ENCODE measurements at places on chromosomes 7 and 10.

- no peak for DNase-seq
These were observed 9.5 kb upstream of the TAC1 start for GRCh38 chr7:97722386-97722785.

DNA sequence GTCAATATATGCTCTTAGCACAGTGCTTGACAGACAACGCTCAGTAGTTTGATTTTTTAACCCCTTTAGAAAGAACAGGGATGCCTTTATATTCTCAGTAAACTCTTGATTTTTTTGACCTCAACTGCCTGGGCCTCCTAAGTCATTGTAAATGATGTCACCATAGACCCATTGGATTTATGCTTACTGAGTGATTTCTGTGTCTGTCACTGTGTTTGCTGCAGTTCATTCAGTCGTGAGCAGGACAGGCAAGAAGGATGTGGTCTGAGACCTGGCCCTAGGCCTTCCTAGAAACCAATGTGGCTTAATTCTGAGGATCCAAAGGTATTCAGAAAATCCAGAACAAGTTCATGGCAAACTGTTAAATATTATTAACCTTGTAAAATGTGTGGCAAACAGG lies 868.1 kb downstream of the XPNPEP1 start:
- DNase-seq: no peak

- no peak for DNase-seq
These were observed 94.9 kb upstream of the PIK3CG start for GRCh38 chr7:106770191-106770590.

- DNase-seq: no peak
These were observed 136.9 kb upstream of the PALS2 start for GRCh38 chr7:24436131-24436920.

GRCh38 chr7:24778543-24779282 lies 21.4 kb upstream of the GSDME start:
- DNase-seq: peak; percentile 91

GRCh38 chr7:45324683-45325237 lies 167.2 kb downstream of the RAMP3 start:
- peak; percentile 34 for DNase-seq

- no peak for DNase-seq
These were observed 64.5 kb upstream of the PLA2G12B start for GRCh38 chr10:73019100-73019499.

DNA sequence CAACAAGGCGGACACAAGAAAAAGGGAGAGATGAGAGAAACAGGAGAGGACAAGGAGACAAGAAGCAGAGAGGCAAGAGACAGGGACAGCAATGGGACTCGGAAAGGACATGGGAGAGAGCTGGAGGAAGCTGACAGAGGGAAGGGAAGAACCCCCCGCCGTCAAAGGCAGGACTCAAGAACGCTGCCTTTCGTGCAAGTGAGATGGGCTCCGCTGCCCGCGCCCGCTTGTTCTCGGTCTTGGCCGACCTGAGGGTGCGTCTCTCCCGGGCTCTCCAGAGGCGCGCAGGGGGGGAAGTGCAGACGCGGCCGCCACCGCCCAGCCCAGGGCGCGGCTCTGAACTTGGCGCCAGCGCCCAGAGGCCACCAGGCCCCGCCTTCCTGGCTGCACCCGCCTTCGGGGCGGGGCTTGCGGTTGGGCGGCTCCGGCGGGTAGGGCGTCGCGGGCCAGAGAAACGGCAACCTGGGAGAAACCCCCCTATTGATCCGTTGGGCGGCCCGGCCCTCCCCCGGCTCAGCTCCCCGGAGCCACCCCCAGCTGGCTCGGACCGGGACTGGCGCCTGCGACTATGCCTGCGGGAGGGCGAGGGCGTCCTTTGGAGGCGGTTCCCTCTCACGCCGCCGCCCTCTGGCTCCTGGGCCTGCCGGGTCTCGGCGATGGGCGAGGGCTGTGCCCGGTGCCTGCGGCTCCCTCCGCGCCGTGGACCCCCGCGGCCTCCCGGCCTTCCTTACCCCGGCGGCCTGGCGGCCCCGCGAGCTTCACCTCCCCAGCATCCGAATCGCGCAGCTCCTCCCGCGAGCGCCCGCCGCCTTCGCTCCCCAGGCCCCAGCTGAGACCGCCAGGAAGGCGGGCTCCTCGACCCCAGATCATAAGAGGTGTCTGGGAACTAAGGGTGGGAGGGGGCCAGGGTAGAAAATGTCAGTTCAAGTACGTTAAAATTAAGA lies 2.2 kb upstream of the ANTXRL start:
- DNase-seq: peak; percentile 93

DNA sequence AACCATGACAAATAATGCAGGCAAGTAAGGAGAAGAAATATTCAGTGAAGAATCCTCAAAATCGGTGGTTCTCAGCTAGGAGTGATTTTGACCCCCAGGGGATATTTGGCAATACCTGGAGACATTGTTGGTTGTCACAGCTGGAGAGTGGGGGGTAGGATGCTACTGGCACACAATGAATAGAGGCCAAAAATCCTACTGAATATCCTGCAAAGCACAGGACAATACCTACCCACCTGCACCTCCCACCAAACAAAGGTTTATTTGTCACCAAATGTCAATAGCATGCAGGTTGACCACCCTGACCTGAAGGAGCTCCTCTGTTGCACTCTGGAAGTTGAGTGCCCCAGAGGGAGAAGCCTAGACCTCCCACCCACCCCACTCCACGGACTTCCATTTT lies 1028.6 kb downstream of the CNTNAP2 start:
- DNase-seq: no peak

DNA sequence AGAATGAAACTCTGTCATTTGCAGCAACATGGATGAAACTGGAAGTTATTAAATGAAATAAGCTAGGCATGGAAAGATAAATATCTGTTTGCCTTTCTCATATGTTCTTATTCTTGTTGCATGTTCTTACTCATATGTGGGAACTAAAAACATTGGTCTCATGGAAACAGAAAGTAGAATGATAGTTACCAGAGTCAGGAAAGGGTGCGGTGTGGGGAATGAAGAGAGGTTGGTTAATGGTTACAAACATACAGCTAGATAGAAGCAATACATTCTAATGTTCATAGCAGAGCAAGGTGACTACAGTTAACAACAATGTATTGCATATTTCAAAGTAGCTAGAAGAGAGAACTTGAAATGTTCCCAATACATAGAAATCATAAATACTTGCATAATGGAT lies 105.1 kb downstream of the FAM107B start:
- no peak for DNase-seq

DNA sequence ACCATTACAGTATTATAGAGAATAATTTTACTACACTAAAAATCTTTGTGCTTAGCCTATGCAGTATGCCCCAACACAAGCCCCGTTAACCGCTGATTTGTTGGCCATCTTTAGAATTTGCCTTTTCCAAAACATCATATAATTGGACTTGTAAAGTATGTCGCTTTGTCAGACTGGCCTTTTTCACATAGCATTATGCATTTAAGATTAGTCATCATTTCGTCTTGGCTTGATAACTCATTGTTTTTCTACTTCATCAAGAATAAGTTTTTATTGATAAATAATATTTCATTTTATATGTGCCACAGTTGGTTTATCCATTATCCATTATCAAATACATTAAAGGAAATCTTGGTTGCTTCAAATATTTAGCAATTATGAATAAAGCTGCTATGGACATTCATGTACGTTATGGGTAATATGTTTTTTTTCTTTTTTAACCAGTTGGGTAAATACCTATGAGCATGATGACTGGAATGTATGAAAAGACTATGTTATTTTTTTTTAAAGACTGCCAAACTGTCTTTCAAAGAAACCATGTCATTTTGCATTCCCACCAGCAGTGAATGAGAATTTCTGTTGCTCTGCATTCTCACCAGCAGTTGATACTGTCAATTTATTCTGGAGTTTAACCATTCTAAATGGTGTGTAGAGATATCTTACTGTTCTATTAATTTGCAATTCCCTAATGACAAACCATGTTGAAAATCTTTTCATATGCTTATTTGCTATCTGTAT lies 273.1 kb upstream of the KCND2 start:
- DNase-seq: no peak

GRCh38 chr7:50336894-50337703 lies 32.6 kb downstream of the IKZF1 start:
- no peak for DNase-seq

DNA sequence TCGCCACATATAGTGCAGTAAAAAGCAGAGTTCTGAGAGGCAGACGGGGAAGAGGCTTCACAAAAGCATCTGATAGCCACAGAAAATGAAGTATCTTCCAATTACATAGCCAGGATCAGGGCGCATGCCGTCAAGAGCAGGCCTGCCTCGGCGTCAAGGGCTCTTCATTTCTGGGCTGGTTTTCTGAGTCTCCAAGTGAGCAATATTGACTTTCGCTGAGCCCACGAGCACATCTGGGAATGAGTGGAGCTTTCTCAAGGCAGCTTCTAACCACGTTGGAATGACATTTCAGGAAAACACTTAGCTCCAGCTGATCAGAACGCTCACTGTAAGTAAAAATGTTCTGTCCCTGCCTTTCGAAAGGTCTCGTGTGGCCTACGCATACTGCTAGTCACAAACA lies 51.9 kb downstream of the CLRN3 start:
- no peak for DNase-seq
